ENCODE measurements at places on chromosomes 5 and 9.

- DNase-seq, result no peak
Observed at GRCh38 chr5:125505115-125505514, 758.7 kb upstream of the ZNF608 start.

- DNase-seq, result no peak
Observed at GRCh38 chr5:74031536-74031935, 405.5 kb downstream of the ARHGEF28 start.

DNA sequence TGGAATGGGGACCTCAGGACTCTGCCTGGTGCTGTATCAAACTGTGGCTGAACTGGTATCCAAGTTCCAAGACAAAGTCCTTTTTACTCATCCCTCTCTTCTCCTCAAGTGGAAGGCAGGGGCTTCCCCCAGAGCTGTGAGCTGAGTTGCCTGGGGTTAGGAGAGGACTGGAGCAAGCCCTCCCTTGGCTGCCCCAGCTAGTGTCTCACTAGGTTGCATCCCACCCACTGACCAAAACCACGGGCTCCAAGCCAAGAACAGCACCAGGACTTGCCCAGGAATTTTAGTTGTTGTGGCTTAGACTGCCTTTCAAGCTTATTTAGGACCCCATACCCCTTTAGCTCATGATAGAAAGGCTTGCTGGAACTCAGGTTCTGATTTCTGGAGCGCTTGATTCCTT, 158.7 kb upstream of the TNC start:
- DNase-seq, result no peak

- no peak for DNase-seq
Observed at GRCh38 chr5:146321571-146321970, 17.1 kb upstream of the POU4F3 start.

DNA sequence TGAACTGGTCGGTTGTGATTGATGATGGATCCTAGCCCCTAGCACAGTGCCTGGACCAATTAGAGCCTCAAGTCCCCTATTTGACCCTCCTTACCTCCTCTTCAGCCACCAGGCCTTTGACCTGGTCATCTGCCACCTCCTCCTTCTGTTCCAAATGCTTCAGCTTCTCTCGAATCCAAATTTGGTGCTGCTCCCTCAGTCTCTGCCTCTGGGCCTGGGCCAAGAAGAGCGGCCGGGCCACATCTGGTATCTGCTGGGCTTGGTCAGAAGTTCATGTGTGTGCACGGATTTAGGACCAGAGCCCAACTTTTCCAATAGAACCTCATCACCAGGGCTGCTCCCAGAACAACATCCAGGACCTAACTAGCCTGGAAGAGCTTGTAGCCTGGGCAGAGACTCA, 6.5 kb downstream of the SLC35A4 start:
- DNase-seq, result no peak

DNA sequence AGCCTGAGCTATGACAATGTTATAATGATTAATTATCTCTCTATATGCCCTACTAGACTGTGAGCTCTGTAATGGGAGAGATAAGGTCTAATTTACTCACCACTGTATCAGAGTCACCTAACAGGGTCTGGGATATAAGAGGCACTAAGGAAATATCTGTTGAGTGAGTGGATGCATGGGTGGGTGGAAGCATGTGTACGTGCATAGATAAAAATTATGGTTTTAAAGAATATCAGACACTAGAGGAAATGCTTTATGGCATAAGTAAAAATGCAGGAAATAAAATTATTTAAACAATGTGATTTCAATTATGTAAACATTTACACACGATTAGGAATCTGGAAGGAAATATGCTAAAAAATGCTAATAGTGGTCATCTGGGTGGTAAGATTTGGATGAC, 137.8 kb downstream of the SPOCK1 start:
- DNase-seq, result no peak

DNA sequence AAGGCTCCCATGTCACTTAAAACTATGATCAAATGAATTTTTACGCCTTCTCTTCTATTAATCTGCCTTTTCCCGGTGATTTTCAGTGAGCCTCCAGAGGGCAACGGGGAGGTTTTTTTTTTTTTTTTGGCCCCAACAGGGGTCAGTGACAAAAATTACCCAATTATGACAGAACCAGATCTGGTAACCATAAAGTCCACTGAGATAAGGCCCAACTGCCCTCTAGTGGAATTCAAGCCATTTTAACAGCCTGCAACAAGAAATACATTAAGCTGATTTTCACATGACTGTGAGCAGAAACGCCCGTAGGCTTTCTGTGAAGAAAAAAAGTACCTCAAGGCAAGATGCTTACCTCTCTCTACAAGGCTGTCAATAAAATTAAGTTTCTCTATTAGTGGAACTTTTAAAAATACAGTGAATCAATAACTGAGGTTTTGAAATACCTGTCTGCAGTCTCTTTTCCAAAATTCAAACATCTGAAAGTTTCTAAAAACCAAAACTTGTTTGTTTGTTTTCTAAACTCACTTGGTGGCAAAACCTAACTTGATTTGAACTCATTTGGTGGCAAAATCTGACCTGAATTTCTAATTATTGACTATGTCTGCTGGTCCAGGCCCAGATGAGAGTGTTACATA, 49.7 kb upstream of the FST start:
- DNase-seq, result no peak

GRCh38 chr9:105419816-105420597, 27.8 kb upstream of the FSD1L start:
- DNase-seq, result no peak

- peak; percentile 20 for DNase-seq
Observed at GRCh38 chr9:6758498-6759184, 868 bp downstream of the KDM4C start.

DNA sequence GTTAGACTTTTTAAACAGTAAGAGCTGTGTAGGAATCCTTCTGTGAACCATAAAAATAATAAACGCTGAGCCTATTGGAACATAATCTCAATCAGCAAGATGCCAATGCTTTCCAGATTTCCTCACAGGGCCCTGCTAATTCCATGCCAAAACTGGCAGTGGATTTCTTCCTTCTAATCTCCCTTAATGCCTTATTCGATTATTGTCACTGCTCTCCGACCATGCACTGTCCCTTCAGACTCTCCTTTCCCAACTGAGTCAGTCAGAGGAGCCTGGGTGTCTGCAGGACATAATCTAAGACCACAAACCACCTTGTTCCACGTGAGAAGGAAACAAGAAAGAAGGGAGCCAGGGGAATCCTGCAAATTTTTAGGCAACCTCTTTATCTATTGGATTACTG, at the start of gene GABRA6:
GABRA6 (plus strand) TSS at position 261 of the 400 bp plus-strand sequence. CDS start 269 bp downstream, outside the sequence.
- DNase-seq, result no peak

GRCh38 chr9:108547411-108548135, 308.2 kb downstream of the ACTL7B start:
- no peak for DNase-seq

DNA sequence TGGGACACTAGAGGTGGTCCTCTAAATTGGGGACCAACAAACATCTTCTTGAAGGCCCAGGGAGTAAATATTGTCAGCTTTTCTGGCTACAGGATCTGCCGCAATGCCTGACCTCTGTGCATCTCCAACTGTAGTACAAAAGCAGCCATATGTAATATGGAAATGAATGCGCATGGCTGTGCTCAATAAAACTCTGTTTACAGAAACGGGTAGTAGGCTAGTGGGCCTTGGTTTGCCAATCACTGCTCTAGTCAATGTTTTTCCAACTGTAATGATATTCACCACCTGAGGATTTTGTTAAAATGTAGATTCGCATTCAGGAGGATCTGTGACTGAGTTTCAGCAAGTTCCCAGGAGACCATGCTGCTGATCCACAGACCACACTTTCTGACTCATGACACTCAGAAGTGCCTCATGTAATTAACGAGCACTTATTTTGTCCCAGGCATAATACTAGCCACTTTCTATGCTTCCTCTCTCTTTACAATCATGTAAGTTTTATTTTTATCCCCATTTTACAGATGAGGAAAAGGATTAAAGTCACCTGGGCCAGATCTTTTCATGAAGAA, 96.9 kb downstream of the MED27 start:
- DNase-seq, result no peak

Data from stimulated activated CD8-positive, alpha-beta memory T cell treated with anti-CD3 and anti-CD28 coated beads, Interleukin-4, amount 100 ng/mL, for 4 hours (primary cell).